B cell (primary cell): ENCODE measurements at places on chromosomes 6 and 20. TPM values are rescaled to one million over a fixed set of nuclear protein-coding genes. Genes with fewer than 3 reads are reported as not detected.

The HSPA1A gene
- total RNA-seq, result 58.8 and 61.2 TPM in 2 replicates

The RNF5 gene
- 39.0 and 40.7 TPM in 2 replicates for total RNA-seq

The SLC35F1 gene
- not detected in 2 replicates for total RNA-seq

The POPDC3 gene
- not detected in 2 replicates for total RNA-seq

The SIRPB1 gene
- 1.3 and 1.7 TPM in 2 replicates for total RNA-seq

The KHDC1L gene
- not detected in 2 replicates for total RNA-seq

The DDX43 gene
- total RNA-seq, result 1.8 and 2.6 TPM in 2 replicates

The RIPOR3 gene
- 0.27 TPM in 1 of 2 replicates, not detected in the other for total RNA-seq

The SIGLEC1 gene
- 0.15 TPM in 2 replicates for total RNA-seq

The FAM229B gene
- total RNA-seq, result 4.0 and 4.4 TPM in 2 replicates

The IP6K3 gene
- not detected in 2 replicates for total RNA-seq

The RHAG gene
- total RNA-seq, result not detected in 2 replicates

The GLP1R gene
- not detected in 2 replicates for total RNA-seq

The TRIM40 gene
- total RNA-seq, result not detected in 2 replicates

The DEFB124 gene
- total RNA-seq, result not detected in 2 replicates

The CTCFL gene
- total RNA-seq, result not detected in 2 replicates

The CCN6 gene
- total RNA-seq, result not detected in 2 replicates

The HEBP2 gene
- total RNA-seq, result 35.1 and 40.7 TPM in 2 replicates

The TBXT gene
- total RNA-seq, result not detected in 2 replicates

The CNKSR3 gene
- total RNA-seq, result not detected in 2 replicates

The ADTRP gene
- 1.2 and 1.5 TPM in 2 replicates for total RNA-seq

The RWDD2A gene
- 2.7 and 2.9 TPM in 2 replicates for total RNA-seq
